ENCODE measurements at places on chromosomes 16 and 17. TPM values are rescaled to one million over a fixed set of nuclear protein-coding genes. Genes with fewer than 3 reads are reported as not detected.
A peak's percentile ranks its signal among the peaks of the same experiment; 100 is the strongest.

CNGB1 gene
- not detected for total RNA-seq

DNA sequence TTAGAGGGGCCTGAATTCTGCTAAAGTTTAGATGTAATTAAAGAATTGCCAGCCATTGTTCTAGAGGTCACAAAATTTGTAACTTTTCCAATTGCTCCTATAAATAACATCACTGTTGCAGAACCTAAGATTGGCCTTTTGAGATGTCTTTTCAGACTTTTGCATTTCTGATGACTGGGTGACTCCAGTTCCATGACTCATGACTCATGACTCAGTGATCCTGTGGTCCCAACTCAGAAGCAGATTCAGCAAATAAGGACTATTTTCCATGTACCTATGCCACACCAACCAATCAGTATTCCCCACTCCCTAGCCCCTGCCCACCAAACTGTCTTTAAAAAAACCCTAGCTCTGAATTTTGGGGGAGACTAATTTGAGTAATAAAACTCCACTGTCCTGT, 740.9 kb downstream of the CDH8 start:
- DNase-seq = no peak

GRCh38 chr16:23848958-23849357, 13.2 kb downstream of the PRKCB start:
- no peak for DNase-seq

- DNase-seq = peak; percentile 88
Measured at GRCh38 chr17:75872434-75873351, 5.7 kb downstream of the TRIM47 start.

- DNase-seq = no peak
Measured at GRCh38 chr17:69744512-69745070, 330.1 kb downstream of the MAP2K6 start.

DNA sequence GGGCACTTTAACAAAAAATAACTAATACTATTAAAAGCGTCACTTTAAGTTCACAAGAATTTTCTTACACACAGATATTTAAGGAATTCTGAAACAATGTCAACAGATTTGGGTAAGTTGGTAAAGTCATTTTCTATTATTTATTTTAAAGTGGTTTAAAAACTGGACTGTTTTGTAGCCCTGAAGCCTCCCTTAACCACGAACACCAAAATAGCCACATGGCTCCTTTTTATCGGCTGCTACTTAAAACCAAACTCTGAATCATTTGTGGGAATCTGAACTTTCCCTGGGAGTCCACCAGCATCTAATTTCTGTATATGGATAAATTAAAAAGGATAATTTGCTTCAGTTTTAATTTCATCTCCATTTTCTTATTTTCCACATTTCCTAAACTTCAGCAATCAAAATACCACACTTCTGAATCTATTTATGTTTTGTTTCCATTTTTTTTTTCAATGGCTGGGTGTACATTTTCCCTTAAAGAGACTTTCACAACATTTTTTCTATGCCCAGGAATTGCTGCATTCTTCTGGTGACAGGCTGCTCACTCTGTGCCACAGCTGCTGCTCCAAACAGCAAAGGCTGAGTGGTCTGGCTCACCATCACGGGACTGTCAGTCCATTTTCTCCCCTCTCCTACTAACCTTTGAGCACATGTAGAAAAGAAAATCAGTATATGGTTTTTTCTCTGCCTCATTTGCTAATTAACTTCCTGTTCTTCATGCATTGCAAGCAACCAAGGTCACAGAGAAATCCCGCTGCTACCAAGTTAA, 255.5 kb upstream of the KCNJ16 start:
- DNase-seq = no peak
